HS-5 (cell line): ENCODE measurements at places on chromosomes 3 and 15.

- DNase-seq, result no peak
These were observed 3.0 kb upstream of the GCSAM start for GRCh38 chr3:112136046-112136445.

DNA sequence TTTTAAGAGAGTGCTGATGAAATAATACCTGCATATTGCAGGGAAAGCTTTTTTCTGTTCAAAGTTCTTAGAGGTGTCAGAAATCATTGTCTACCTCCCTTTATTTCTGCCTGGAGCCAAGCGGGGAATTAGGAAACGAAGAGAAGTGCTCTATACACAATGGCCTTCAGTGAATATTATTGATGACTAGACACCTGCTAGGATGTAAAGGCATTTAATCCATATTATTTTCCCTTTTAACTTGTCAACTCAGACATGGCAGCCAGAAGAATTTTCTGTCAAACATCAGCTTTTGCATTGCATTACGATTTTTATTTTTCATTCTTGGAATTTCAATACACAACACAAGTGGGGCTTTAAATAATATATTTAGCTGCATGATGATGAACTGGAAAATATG is 24.7 kb downstream of the CADM2 start:
- no peak for DNase-seq

GRCh38 chr3:69326855-69327300 is 59.0 kb downstream of the FRMD4B start:
- DNase-seq, result no peak

- DNase-seq, result no peak
These were observed 10.5 kb downstream of the FILIP1L start for GRCh38 chr3:100103558-100104441.

DNA sequence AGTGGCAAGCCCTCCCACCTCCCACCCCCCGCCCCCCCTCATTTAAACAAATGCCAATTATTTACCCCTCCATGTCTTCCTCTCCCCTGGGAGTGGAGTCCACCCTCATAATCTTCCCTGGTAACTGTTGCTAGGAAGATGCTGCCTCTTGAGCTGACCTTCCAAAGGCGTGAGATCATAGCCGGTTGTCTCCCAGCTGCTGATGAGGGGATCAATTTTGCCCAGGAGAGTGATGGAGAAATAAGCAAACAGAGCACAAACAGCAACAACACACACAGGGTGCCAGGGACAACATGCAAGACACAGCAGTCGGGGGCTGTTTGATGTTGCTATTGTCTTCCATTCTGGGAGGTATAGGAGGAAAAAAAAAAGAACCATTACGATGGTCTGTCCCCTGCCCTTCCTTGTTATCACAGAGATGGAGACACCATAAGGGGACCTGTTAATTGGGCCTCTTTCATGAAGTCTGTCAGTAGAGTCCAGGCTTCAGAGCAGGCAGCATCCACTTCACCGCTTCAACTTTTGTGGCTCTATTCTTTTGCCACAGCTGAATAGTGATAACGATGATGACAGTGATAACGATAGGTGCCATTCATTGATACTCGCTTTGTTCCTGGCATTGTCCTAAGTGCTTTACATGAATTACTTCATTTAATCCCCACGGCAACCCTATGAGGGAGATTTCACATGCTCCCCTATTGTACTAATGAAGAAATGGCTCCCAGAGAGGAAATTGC is 76.9 kb upstream of the RGMA start:
- no peak for DNase-seq

- DNase-seq, result no peak
These were observed 127.8 kb downstream of the EEFSEC start for GRCh38 chr3:128281056-128281455.

DNA sequence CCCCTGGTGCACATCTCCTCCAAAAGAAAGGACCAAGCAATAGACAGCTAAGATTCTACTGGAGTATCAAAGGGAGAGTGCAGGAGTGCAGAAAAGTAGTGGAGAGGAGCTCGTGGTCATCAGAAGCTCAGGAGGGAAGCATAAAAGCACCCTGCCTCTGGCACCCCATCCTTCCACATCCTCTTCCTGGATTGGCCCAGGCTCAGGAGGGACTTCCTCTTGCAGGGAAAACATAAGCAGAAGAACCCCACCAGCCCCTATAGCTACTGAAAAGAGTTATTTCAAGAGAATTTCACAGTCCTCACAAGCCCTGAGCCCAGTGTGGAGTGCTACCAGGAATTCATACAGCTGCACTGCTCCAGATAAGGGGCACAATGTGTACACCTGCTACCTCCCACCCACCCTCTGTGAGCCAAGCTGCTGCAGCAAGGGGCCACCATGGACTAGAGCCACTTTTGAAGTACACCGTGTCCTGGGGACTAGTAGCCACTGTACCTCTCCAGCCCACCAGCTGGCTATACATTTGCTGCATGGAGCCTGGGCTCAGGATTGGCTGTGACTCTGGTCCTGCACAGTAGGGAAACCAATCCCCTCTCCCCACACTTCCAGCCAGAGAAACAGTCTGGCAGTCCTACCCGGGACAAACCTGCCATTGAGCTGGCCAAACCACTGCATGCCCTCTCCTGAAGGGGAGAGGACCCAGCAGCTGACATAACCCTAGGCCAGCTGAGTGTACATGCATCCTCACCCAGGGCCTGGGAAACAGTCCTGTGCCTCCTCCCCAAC is 43.0 kb downstream of the CD200R1 start:
- DNase-seq, result no peak

- peak; percentile 57 for DNase-seq
These were observed 11.9 kb downstream of the RAP2B start for GRCh38 chr3:153173758-153174516.

DNA sequence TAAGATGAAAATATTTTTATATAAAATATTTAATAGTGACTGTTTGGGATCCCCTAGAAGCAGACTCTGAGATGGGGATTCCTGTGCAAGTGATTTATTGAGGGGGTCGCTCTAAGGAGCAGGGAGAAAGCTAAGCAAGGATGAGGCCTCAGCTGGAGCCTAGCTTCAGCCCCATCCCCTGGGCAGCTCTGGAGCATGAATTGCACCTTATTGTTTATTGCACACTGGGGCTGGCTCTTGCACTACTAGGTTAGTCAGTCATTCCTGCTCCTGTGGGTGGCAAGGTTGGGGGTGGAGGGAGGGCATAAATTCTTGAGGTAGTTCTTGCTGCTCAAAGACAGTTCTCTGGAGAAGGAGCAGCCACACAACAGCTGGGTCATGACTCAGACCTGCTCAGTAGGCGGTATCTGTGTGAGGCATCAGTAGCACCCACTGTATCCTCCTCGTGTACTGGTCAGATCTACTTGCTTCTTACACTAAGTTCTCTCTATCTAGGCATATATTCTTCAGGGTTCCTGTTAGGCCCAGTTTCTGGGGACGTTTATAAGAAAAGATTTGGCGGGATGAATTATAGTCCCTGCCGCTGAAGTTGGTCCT is 27.2 kb upstream of the TNFSF10 start:
- peak; percentile 60 for DNase-seq

DNA sequence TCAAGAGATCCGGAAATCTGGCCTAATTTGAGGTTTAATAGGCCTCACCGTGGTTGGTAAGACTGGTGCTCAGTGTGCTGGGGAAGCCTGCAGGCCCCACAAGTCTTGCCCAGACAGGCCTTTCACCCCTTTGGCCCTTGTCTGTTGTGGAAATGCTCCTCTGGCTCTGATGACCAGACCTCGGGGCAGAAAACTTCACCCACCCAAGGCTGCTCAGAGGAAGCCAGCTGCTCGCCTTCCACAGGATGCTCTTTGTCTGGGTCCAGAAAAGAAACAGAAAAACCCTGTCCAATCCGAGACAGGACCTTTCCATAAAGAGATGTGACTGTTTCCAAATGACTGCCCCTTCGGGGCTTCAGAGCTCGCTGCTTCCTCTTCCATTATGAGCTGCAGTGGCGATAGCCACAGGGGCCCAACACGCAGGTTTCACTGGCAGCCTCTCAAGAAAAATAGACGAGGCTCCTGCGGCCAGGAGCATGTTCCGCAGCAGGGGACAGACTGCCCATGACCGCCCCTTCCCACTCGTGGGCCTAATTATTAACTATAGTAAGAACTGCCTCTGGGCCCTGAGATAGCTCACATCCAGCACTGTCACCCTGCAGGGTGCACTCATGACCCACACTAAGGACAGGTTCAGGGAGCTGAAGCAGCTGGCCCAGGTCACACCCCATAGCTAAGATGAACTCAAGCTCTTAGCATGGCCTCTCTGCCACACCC is 6.8 kb upstream of the SNX22 start:
- DNase-seq, result no peak

- DNase-seq, result no peak
These were observed 125.6 kb downstream of the SRGAP3 start for GRCh38 chr3:9123840-9124239.

GRCh38 chr3:152443212-152444023 is 174.7 kb downstream of the MBNL1 start:
- DNase-seq, result no peak

DNA sequence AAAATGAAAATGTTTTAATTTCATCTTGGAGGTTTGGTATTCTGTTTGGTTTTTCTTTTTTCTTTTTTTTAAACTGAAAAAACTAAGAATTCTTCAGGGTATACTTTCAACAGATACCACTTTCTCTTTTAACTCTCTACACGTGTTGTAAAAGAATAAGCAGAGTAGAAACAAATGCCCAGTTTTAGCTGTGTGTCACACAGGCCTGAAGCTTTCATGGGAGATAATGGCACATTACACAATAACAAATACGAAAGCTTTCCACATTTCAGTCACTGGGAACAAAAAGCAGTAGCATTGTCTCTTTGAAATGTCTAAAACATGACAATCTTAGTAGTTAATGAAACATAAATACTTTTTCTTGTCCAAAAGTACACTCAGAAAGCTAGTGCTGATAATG is 818.5 kb downstream of the TBL1XR1 start:
- DNase-seq, result no peak

- no peak for DNase-seq
These were observed 766 bp upstream of the SLC12A6 start for GRCh38 chr15:34338347-34338746.

DNA sequence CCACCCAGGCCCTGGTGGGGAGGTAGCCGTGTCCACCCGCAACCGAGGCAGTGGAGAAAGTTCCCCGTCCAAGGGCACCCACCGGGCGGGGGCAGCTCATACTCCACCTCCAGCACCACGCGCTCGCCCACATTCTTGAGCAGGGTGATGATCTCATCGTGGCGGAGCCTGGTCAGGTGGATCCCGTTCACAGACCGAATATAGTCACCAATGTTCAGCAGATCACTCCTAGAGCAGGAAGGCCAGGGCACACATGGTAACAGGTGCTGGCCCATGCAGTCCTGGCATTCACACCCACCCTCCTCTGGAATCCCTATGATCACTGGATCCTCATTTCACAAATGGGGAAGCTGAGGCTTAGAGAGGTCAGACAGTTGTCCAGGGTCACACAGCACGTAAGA is 15.8 kb downstream of the GRIP2 start:
- no peak for DNase-seq

GRCh38 chr3:136658946-136659682 is 93.1 kb downstream of the STAG1 start:
- DNase-seq, result no peak

DNA sequence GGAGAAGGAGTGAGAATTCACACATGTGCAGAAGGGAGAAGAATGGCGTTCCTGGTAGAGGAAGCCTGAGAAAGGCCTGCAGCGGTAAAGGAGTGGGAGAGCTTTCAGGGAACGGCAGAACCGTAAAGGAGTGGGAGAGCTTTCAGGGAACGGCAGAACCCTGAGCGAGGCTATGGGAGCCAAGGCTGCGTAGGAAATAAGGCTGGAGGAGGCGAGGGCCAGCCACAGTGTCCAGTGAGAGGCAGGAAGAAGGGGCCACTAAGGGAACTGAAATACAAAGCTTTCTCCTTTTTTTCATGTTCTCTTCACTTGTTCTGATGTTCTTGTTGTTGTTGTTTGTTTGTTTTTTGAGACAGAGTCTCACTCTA is 41.6 kb downstream of the GOLGA6L10 start:
- DNase-seq, result no peak

DNA sequence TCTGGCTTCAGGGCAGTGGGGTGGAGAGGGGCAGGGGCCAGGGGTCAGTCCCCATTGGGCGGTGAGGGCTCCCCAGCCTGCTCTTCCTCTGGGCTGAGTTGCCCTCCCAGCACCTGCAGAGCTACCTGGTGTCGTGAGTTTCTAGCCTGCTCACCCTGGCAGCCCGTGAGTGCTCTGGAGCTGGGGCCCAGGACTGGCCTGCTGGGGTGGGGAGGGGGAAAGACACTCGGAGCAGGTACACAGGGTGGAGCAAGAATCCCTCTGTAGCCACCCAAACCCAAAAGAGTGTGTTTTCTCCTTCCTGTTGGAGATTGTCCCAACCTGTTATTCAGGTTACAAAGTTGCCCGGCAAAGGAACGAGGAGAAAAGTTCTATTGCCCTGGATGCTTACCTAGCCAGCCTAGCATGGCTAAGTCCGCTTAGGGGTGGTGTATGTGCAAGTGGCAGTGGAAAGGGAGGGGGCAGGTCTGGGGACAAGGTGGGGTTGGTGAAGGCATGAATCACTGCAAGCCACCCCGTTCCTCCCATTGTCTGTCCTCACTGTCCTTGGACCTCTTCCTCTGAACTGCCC is 8.9 kb downstream of the FAM3D start:
- DNase-seq, result no peak

- no peak for DNase-seq
These were observed 11.7 kb downstream of the SH2D7 start for GRCh38 chr15:78104119-78104479.

DNA sequence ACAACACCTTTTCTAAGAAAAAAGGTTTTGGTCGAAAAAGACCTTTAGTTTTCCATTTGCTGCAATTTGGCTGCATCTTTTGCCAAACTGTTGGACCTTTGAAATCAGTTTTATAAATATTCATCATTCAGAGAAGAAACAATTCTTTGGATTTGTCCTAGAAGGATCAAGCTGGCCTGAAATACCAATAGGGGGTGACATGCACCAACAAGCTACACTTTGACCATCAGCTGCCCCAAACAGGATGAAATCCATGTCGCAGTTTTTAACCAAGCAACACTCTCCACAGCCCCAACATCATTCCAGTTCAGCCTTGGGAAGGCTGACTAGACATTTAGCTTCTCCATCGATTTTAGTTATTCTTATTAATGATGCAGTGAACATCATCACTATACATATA is 9.8 kb downstream of the RPL15 start:
- DNase-seq, result no peak

DNA sequence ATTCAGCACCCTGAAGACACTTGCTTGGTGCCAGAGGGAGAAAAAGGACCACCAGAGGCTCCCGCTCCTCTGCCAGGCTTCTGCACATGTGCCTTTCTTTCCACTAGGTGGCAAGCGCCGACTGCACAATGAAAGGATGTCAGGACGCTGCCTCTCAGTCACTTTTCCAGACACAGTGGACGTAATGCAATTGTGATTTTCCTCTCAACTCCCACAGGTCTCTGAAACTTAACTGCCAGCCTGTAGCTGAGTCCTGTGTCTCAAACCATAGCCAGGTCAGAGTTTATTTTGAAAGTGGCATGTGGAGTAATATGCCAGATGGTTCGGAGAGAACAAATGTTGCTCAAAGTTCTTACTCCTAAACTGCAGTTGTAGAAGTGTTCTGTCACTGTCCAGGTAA is 162.9 kb downstream of the ITPR1 start:
- peak; percentile 28 for DNase-seq

- DNase-seq, result no peak
These were observed 82.7 kb downstream of the IL1RAP start for GRCh38 chr3:190596349-190597285.

- no peak for DNase-seq
These were observed 3.4 kb downstream of the TIMP4 start for GRCh38 chr3:12155264-12155663.

- DNase-seq, result no peak
These were observed 43.6 kb downstream of the TIMP4 start for GRCh38 chr3:12115104-12115503.
